ENCODE measurements at places on chromosomes 7 and 10.

DNA sequence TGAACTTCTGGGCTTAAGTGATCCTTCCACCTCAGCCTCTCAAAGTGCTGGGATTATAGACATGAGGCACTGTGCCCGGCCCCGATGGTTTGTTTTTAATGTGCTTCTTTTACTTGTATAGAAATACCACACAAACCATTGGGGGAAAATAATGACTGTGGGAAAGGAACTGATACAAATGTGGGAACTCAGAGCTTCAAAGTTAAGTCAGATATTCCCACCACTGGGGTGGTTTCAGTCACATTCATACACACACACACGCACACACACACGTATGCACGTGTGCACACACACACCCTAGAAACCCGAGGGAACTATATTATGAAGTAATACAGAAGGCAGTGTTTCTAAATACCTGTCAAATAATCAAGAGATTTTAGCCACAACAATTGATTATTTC lies 17.0 kb downstream of the CPA4 start:
- DNase-seq = no peak

GRCh38 chr10:80451132-80451531 lies 3.0 kb upstream of the TSPAN14 start:
- no peak for DNase-seq

DNA sequence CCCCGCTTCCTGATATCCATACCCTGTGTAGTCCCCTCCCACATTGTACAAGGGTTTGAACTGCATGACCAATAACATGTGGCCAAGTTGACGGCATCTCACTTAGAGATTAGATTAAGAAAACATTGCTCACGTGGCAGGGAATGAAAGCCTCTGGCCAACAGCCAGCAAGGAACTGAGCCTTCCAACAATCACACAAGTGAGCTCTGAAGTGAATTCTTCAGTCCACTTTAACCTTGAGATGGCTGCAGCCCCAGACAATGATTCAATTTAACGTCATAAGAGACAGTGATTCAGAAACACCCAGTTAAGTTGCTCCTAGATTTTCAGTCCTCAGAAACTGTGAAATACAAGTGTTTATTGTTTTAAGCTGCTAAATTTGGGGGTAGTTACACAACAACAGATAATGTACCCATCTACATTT lies 165.9 kb upstream of the PLXNA4 start:
- no peak for DNase-seq

GRCh38 chr7:84394219-84394618 lies 199.6 kb upstream of the SEMA3A start:
- no peak for DNase-seq

GRCh38 chr7:84283798-84284197 lies 89.2 kb upstream of the SEMA3A start:
- no peak for DNase-seq

- no peak for DNase-seq
These were observed 13.1 kb downstream of the WNT16 start for GRCh38 chr7:121341933-121342332.

GRCh38 chr7:100822236-100823139 lies 4.8 kb downstream of the EPHB4 start:
- no peak for DNase-seq

- no peak for DNase-seq
These were observed 43.2 kb downstream of the MTURN start for GRCh38 chr7:30177965-30178364.
